ENCODE measurements at places on chromosomes 6 and 20.

DNA sequence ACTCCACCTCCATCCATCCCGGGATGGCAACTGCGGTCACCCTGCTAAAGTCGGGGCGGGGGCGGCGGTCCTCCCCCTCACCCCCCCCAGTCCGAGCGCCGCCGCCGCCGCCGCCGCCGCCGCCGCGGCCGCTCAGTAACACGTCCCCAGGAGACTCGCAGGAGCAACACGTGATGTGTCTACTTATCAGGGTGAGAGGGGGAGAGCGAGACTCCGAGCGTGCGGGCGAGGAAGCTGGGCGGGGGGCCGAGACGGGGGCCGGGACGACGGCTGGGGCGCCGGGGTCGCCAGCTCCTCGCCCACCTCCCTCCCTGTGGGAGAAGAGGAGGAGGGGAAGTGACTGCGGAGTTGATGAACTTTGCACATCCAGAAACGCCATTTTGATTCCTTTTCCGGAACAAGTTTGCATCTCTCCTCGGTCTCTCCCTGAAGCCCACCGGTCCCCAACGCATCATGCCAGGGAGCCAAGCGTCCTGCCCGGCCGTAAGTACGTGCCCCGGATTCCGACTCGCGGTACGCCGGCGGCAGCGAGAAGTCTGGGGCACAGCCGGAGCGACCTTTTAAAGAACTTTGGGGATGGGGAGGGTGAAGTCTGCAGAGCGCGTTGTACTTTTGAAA, at the start of gene RREB1:
TSS of gene RREB1 (plus strand) at position 384 of the 618 bp plus-strand sequence. CDS start 73,951 bp downstream, outside the sequence.
- no peak for DNase-seq

DNA sequence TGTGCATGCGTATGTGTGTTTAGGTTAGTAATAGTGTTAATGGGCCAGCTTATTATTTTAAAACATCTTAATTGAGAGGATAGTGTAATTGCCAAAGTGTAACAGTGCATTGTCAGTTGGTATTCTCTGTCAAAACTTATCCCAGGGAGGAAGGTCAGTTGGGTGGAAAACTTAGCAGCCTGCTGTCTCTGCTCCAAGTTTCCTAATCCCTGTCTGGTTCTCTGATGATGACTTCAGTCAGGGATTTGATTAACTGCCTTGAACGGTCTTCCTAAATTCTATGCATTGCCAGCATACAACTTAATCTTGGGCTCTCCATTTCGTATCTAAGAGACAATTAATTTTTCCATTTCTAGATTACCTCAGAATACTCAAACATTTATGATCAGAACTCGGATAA, 51.1 kb downstream of the L3MBTL3 start:
- no peak for DNase-seq

DNA sequence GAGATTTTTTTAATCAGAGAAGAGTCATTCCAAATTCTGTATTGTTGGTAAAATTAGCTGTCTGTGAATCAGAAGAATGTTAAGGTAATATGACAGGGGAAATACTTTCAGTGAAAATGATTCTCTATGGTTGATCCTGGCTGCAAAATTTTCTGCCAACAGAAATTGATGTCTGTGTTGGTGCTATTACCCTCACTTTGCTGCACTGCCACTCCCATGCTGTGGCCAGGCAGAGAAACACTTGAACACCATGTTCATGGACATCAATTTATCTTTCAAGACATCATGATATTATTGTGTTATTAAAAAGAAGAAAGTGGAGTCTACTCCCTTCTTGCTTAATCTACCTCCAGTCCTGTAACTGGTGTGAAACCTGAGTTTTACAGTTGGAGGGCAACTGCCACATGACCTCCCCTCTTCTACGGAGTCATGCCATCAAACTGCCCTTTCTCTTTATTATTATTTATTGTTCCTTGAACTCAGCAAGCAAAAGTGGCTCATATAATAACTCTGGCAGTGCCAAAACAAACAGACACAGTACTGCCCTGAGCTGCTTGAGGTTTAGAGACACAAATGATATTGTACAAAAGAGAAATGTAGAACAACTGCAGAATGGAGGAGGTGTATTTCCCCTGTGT, 288.0 kb upstream of the JAG1 start:
- no peak for DNase-seq

GRCh38 chr20:20286061-20286460, 81.8 kb upstream of the INSM1 start:
- no peak for DNase-seq

DNA sequence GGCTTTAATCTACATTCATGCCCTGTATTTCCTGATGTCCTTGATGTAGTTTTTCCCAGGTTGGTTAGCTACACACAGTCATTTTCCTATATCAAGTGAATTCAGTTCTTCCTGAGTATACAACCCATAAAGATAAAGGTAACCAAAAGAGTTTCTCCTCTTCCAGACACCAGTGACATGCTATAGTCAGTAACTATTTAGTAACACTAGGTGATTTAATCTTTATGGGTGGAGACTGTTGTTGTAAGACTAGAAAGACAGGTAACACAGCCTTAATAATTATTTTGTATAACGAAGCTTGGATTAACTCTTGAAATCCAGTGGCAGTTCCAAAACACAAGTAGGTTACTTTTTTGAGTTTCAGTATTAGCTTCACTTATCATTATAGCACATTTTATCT, 17.6 kb downstream of the MCUR1 start:
- no peak for DNase-seq

DNA sequence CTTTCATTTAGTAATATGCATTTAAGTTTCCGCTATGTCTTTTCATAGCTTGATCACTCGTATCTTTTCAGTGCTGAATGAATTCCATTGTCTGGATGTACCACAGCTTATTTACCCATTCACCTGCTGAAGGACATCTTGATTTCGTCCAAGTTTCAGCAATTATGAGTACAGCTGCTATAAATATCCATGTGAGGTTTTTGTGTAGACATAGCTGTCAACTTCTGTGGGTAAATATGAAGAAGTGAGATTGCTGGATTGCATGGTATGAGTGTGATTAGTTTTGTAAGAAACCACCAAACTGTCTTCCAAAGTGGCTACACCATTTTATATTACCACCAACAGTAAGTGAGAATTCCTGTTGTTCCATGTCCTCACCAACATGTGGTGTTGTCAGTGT, 79.2 kb upstream of the STMND1 start:
- no peak for DNase-seq

- DNase-seq, result peak; percentile 98
Observed at GRCh38 chr20:63864978-63865640, at the start of gene TPD52L2. TSS of gene TPD52L2 (plus strand) at chr20:63865270. CDS start at chr20:63865366, 96 bp downstream.

GRCh38 chr6:166504100-166504499, 82.4 kb downstream of the RAMACL start:
- DNase-seq, result no peak

GRCh38 chr6:35491558-35492257, 5.2 kb downstream of the TEAD3 start:
- no peak for DNase-seq

- DNase-seq, result no peak
Observed at GRCh38 chr6:78868116-78868515, 765 bp downstream of the IRAK1BP1 start.

- DNase-seq, result no peak
Observed at GRCh38 chr20:47720636-47721427, 64.4 kb downstream of the SULF2 start.

- peak; percentile 81 for DNase-seq
Observed at GRCh38 chr20:47358672-47359529, 2.4 kb upstream of the ZMYND8 start.

DNA sequence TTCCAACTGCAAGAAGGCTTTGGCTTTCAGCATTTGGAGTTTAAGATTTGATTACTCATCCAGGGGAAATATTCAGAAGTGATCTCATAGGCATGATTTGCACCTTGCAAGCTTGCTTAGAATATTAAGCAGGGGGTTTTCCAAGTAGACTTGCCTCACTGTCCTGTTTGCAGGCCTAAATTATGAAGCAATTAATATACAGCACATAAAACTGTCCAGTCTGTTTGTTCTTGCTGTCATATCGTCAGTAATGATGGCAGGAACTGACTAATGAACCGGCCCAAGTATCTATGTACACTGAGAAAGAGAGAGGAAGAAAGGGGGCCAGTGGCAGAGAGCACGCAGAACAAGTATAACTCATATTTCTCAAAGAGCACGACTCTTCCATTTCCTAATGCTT, 212.5 kb upstream of the SUPT3H start:
- no peak for DNase-seq

GRCh38 chr6:133809406-133809805, 79.5 kb upstream of the TCF21 start:
- DNase-seq, result no peak

All from occipital lobe (tissue), 3 donors.